HFFc6 (cell line): ENCODE measurements at places on chromosomes 12 and 14. TPM values are rescaled to one million over a fixed set of nuclear protein-coding genes. Genes with fewer than 3 reads are reported as not detected.

GRCh38 chr14:69720912-69721311 is 46.0 kb upstream of the SRSF5 start:
- no peak for DNase-seq

Gene COPS7A
- 107 to 117 TPM (median 114 TPM) in 3 replicates for total RNA-seq

Gene SELPLG
- 6.2 to 8.7 TPM (median 7.2 TPM) in 3 replicates for total RNA-seq

Gene KRT86
- total RNA-seq, result 0.15 to 0.26 TPM in 2 of 3 replicates, not detected in the other

GRCh38 chr12:108468196-108468968 is 46.7 kb upstream of the FICD start:
- DNase-seq, result peak; percentile 18

Gene CERS5
- 48.0 and 58.3 TPM in 2 replicates for total RNA-seq

GRCh38 chr12:79199166-79199565 is 334.6 kb downstream of the SYT1 start:
- no peak for DNase-seq

GRCh38 chr12:125197326-125197725 is 132.1 kb downstream of the AACS start:
- DNase-seq, result no peak

Gene OR6C2
- total RNA-seq, result not detected in 3 replicates
